Kidney glomerular epithelial cell (primary cell): ENCODE measurements at places on chromosomes 12 and 14.

GRCh38 chr12:45680362-45680761 lies 49.1 kb upstream of the ARID2 start:
- DNase-seq, result no peak

- DNase-seq, result no peak
Observed at GRCh38 chr14:106268013-106268727, 741.8 kb downstream of the TMEM121 start.

DNA sequence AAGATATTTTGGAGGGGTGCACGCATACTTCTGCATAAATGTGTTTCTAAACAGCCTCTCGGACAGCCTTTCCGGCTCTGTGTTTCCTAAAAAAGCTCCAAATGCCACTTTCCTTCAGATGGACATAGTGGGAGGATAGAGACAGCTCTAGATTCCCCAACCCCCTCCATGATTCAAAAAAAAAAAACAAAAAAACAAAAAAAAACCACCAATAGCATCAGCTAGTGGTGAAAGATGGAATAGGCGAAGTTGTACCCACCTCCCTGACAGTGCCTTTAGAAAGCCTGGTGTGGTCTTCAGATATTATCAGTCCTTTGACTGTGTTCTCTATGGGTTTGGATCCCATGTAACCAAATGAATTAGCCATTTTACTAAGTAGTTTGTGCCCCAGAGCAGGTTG lies 94.1 kb downstream of the PHETA1 start:
- no peak for DNase-seq

GRCh38 chr14:104638190-104638589 lies 33.6 kb upstream of the TMEM179 start:
- no peak for DNase-seq

GRCh38 chr12:114194956-114195355 lies 211.0 kb downstream of the TBX5 start:
- DNase-seq, result no peak

GRCh38 chr12:922285-922684 lies 27.2 kb downstream of the RAD52 start:
- no peak for DNase-seq

- DNase-seq, result no peak
Observed at GRCh38 chr12:114935658-114936057, 251.7 kb upstream of the TBX3 start.

DNA sequence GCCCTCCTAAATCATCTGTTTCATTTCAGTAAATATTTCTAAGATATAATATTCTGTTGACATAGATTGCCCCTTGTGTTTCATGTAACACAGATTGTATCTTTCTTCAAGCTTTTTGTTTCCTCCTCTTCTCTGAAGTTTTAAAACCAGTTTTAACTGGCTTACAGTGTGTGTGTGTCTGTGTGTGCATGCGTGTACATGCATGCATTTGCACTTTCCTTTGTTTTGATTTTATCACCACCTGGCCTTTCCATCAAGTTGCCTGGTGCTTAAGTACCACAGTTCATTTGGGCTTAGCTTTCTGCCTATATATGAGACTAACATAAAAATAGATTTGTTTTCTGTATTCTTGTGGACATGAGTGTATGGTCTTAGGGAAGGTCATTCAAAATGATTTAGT lies 31.9 kb downstream of the ETNK1 start:
- DNase-seq, result no peak

- DNase-seq, result no peak
Observed at GRCh38 chr14:89004166-89004565, 179.7 kb downstream of the TTC8 start.

GRCh38 chr12:126383506-126383905 lies 1318.3 kb downstream of the AACS start:
- DNase-seq, result no peak

GRCh38 chr12:47249719-47250357 lies 170.1 kb upstream of the AMIGO2 start:
- no peak for DNase-seq

GRCh38 chr12:111720457-111720856 lies 34.6 kb downstream of the ACAD10 start:
- DNase-seq, result no peak

DNA sequence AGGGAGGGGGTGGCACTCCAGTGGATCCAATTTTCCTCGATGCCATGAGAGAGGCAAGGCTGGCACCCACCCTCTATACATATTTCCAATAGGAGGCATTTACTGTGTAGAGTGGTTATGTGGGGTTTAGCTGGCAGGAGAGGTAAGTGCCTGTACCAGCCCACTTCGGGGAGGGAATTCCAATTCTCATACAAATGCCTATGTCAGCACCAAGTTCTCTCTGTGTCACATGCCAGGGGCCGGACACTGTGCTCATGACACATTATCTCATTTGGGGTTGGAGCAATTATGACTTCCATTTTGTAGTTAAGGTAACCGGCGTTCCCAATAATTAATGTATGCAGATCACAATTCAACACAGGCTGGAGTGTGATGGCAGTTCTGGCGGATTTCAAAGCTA lies 284.3 kb downstream of the KSR2 start:
- DNase-seq, result no peak

DNA sequence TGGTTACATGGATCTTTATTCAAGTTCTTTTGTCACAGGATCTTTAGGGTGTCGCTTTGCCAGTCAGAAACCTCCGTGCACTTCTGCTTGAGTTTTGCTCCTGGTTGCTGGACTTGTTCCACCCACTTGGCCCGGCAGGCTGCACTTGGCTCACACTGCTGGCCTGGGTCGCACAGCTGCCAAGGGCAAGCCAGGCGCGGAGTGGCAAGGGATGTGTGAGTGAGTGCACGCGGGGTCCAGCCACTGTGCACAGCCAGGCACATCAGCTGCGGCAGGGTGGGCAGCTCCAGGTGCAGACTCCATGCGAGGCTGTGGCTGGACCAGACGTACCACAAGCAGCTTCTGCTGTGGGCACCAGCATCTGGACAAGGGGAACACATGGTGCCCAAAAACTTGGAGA lies 76.6 kb downstream of the DERA start:
- no peak for DNase-seq

DNA sequence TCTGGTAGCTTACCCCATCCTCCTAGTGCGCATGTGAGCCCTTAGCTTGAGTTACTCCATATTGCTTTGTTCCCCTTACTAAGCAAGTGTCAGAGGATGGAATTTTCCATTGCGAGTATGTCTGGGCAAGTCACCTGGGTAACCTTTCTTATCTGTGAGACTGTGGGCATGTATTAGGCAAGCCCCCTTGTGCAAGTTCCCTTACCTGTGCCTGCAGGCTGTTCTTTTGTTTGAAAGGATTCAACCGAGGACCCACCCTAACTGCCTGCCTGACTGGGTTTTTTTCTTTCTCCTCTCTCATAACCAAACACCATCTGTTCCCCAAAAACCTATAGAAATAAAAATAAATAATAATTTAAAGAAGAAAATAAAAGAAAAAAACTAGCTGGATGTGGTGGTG lies 22.3 kb upstream of the PPP2R5E start:
- no peak for DNase-seq

GRCh38 chr14:79544698-79545070 lies 666.6 kb downstream of the DIO2 start:
- peak; percentile 25 for DNase-seq

GRCh38 chr12:1481326-1481725 lies 113.1 kb downstream of the FBXL14 start:
- no peak for DNase-seq

DNA sequence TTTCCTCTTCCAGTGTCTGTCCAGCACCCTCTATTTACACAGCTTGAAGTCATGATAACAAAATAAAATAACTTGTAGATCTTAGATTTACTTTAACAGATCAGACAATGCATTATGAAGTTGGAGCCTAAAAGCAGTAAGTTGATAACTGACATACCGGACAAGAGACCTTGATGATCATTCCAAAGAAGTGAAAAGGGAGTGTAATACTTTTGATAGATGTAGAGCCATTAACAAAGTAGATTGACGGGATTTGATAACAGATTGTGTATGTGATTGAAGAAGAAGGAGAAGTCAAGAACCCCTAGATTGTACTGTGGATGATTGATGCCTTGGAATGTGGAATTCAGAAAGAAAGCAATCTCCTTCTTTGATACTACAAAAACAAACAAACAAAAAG lies 403.8 kb upstream of the MGAT4C start:
- no peak for DNase-seq

- no peak for DNase-seq
Observed at GRCh38 chr14:31567655-31568054, 6.5 kb downstream of the NUBPL start.

DNA sequence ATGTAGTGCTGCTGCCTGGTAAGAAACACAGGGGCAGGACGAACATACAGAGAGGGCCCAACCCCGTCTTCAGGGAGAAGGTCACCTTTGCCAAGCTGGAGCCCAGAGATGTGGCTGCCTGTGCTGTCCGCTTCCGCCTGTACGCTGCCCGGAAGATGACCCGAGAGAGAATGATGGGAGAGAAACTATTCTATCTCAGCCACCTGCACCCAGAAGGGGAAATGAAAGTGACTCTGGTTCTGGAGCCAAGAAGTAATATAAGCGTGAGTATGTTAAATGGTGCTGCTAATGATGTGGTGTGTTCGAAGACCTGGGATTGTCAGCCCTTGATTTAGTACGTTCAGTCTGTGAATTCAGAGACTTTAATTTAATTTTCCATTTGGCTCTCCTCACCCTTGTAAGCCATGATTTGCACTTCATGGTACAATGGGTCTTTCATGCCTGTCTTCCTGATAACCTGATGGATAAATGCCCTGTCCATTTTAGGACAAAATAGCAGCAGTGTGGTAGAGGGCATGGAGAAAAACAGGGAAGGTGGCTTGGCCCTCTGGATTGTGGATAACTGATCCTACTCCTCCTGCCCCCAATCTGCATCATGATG lies 318.9 kb downstream of the SNAPC1 start:
- DNase-seq, result no peak

- peak; percentile 4 for DNase-seq
Observed at GRCh38 chr12:23630524-23630923, 318.9 kb downstream of the SOX5 start.

DNA sequence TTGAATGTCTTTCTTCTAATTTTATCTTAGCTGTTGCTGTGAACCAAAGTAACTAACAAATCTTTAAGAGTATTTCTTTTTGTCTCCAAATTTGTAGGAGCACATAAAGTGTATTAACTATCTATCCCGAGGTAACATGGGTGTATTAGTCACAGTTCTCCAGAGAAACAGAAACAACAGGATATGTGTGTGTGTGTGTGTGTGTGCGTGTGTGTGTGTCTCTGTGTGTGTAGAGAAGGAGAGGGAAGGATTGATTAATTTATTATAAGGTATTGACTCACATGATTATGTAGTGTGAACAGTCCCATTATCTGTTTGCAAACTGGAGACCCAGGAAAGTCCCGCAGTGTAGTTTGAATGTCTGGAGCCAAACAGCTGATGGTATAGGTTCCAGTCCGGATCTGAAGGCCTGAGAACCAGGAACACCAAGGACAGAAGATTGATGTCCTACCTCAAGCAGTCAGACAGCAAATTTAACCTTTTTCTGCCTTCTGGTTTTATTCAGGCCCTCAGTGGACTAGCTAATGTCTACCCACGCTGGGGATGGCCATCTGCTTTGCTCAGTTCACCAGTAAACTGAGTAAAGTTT lies 14.4 kb downstream of the G2E3 start:
- peak; percentile 35 for DNase-seq

DNA sequence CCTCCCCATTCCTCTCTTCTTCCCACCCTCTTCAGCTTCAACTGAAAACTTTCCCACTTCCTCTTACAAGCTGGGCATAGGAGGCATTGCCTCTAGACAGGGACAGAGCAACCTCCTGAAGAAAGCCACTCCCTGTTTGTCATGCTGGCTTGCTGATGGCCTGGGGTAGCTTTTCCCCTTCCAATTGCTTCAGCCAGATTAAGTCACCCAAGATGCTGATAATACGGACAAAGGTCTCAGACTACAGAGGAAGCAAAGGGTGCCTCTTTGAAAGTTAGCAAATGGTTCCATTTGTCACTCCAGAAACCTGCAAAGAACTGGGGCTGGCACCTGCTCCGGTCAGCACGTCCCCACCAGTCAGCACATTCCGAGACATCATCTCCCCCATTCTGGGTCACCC lies 6.0 kb downstream of the KRT2 start:
- no peak for DNase-seq

GRCh38 chr12:58809064-58809607 lies 111.2 kb downstream of the LRIG3 start:
- DNase-seq, result no peak

DNA sequence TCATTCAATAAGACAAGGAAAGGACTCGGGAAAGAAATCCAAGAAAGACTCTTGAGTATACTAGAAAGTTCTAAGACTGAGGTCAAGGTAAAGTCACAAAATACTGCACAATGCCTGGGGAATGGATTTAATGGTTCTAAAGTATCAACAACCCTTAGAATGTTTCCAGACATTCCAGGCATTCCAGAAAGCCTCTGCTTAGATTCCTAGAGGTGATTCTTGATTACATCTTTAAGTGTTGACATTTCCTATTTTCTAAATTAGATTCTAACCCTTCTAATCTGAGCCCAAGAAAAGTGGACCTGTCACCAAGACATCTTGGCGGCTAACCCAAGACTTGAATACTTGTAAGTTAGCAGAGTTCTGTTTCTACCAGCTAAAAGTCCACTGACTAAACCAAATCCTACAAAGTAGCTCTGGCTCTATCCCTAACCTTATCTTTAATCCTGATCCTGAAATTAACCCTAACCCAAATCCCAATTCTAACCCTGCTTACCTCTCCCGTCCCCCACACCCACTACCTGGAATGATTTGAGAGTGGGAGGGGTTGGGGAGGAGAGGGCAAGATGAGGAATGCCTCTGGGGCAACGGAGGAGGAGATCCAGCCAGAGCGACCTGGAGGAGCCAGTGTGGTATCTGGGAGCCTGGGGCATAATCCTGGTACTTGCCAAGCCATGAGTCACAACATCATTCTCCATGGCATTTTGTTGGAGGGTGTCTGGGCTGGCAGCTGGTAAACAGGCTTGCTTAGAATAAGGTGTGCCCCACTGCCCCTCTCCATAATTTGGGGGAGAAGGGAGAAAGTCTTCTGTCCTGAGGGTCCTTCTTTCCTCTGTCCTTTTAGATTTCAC lies 93.4 kb upstream of the HOXC13 start:
- DNase-seq, result peak; percentile 54

DNA sequence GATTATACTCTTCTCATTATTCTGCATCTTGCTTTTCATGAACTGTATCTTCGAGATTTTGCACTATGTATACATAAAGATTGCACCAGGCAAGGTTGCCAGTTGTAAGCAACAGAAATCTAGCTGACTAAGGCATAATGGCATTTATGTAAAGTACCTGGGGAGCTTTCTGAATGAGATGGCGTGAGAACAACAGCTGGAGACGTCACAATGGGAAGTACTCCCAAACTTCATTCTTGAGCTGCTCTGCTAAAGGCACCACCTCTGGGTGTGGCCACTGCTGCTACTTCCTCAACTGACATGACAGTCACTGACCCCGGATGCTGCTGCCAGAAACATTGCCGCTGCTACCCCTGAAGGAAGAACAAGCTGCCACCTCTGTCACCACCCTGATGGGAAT lies 220.7 kb downstream of the NOVA1 start:
- DNase-seq, result no peak

DNA sequence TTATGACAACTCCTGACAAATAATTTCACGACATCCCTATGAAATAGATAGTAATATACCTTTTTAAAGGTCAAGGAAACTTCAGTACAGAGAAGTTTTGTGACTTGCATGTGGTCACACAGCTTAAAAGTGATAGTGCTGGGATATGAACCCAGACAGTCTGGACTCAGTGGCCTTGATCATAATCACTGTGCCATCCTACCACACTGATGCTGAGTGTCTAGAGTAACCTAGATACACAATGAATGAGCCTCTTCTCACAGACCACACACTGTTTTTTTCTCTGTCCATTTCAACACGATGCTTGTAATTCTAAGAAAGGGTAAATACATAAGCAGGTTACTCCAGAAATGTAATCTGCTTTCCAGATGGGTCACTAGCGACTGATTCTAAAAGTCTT lies 88.2 kb downstream of the SYNE2 start:
- no peak for DNase-seq

GRCh38 chr12:124661341-124661740 lies 93.9 kb upstream of the NCOR2 start:
- peak; percentile 60 for DNase-seq
